ENCODE measurements at places on chromosomes 5 and 9.
A peak's percentile ranks its signal among the peaks of the same experiment; 100 is the strongest.

DNA sequence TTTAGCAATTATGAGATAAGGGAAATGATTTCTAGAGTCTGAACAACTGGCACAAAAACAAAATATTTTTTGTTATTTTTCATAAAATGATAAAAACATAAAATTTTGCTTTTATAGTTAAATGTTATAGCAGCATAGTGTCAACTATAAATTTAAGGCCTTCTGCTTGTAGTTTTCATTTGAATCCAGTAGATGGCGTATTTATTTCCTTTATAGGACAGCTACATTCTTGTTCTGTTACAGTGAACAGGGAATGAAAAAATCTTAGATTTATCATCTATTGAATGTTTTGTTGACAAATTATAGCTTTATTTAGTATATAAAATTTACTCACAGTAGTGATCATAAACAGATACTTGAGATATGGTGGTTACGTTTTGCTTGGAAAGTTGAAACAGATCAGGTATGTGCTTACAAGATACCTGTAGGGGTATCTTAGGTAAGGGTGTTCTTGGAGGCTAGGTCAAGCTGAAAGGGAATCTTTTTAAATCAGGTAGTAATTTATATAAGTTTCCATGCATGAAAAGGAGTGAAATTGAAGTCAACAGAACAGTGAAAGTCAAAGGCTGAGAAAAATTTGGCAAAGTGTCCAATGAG lies 239.3 kb upstream of the GRIN3A start:
- DNase-seq, result peak; percentile 32

- no peak for DNase-seq
Observed at GRCh38 chr5:76325876-76326491, 77.1 kb upstream of the IQGAP2 start.

DNA sequence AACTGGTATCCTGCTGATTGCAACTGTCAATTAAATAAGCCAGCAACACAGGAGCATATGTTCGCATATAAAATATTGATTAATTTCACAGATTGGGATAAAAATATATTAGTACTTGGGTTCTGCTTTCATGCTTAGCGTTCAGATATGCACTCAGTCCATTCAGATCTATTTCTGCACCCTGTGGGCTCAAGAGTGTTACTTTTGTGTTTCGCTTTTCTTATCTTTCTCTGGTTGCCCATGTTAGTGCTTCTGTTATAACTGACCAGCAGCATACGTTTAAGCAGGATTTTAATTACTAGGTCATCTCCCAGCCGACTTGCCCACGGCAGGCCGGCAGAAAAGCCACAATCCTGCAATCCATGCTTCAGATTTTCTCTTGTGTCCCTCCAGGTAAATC lies 289.1 kb downstream of the EBF1 start:
- DNase-seq, result no peak

DNA sequence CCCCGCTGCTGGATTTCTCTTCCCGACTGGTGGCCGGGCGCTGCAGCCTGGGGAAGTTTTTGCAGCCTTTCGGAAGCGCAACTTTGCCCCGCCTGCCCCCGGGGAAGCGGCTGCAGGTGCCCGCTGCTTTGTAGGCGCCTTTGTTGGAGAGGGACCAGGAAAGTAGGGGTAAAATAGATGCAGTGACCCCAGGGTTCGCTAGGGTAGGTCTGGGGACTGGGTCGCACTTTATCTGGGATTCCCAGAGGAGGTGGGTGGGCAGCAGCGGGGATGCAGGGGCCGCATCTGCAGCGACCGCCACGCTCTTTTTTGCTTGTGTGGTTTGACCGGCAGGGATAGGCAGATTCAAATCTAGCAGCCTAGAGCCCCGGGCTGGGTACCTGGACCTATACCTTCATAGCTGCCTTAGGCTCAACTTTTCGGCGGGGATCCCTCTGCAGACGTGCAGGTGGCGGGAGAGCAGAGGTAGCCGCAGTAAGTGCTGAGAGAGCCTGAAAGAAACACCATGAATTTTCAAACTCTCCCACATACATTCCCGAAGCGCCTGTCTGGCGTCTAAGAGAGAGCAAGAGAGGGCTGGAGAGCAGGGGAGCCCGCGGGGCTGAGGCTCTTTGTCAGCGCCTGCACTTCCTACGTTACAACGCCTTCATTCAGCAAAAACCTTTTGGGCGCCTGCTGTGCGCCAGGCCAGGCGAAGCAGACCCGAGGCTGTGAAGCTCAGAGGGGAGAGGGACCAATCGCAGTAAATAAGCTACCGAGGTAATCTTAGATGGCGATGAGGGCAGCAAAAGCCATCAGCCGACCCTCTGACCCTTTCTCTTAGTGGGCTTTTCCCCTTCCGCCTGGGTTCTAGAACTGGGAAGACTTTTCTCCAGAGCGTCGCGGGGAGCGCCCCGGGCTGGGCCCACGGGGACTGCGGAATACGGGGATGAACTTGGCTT lies 642 bp downstream of the SV2C start:
- DNase-seq, result peak; percentile 20

Data from GM23248 (cell line).